ENCODE measurements at places on chromosomes 6 and 20. TPM values are rescaled to one million over a fixed set of nuclear protein-coding genes. Genes with fewer than 3 reads are reported as not detected.

- peak; percentile 27 for DNase-seq
Measured at GRCh38 chr20:36538026-36538722, 3.1 kb upstream of the MYL9 start.

E2F1 gene
- 7.1 TPM for total RNA-seq

GRCh38 chr20:33132513-33133372, 35.2 kb upstream of the BPIFA2 start:
- DNase-seq, result no peak

GRCh38 chr20:36035745-36036144, 67.4 kb downstream of the CNBD2 start:
- DNase-seq, result no peak

CFB gene
- 3.5 TPM for total RNA-seq

HTR1E gene
- not detected for total RNA-seq

Data from fibroblast of villous mesenchyme (primary cell).